ENCODE measurements at places on chromosomes 11 and 22.

DNA sequence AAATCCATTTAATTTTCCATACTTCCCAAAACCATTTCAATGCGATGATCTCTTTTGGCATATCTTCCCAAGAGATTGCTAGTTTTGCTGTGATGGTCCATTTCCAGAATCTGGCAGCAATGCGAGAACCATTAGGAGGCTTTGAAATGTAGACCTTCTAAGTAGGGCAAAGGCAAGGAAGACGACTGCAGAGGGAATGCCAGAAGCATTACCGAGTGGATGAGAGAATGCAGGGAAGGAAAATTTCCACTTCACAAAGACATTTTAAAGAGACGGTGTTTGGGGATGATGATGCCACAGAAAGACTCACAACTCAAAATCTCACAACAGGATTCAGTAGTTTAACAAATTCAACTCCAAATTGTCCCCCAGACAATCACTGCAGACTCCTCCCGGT, 471 bp upstream of the CEP126 start:
- DNase-seq = peak; percentile 42

- no peak for DNase-seq
These were observed 31.2 kb upstream of the RASL10A start for GRCh38 chr22:29346659-29347058.

GRCh38 chr22:38355275-38355674, 38.0 kb upstream of the CSNK1E start:
- DNase-seq = no peak

GRCh38 chr11:71282581-71283351, 30.4 kb upstream of the SHANK2 start:
- DNase-seq = no peak

DNA sequence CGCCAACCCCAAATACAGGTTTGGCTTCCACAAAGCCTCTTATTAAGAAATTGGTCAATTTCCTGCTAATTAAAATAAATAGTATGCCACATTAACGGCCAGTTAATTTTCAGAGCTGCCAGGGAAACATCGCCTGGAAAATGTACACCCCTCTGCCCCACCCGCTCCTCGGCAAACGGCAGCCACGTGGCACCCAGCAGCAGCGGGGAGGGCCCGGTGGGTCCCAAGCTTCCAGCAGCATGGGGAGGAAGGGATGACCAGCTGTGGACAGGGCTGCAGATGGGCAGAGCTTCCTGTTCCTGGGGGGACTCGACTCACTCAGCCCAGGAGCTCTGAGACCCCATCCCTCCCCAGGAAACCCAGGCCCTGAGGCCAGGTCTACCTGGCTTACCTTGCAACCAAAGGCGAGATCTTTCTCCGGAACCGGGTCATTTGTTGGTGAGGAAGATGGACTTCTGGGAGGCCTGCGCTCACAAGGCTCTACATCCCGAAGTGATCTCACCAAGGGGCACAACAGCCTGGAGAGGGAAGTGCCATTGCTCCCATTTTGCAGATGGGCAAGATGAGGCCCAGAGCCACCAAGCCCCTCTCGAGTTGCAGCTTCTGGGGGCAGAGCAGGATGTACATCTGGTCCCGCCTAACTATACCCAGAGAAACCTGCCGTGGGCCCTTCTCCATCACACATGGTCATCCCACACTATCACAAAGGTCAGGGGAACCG, 68.3 kb downstream of the IGLL1 start:
- no peak for DNase-seq

GRCh38 chr11:77287615-77288273, 13.7 kb downstream of the GDPD4 start:
- peak; percentile 97 for DNase-seq

- peak; percentile 66 for DNase-seq
These were observed 9.6 kb upstream of the MYH9 start for GRCh38 chr22:36397131-36398093.

- no peak for DNase-seq
These were observed 265.7 kb upstream of the CTSC start for GRCh38 chr11:88603091-88603867.

DNA sequence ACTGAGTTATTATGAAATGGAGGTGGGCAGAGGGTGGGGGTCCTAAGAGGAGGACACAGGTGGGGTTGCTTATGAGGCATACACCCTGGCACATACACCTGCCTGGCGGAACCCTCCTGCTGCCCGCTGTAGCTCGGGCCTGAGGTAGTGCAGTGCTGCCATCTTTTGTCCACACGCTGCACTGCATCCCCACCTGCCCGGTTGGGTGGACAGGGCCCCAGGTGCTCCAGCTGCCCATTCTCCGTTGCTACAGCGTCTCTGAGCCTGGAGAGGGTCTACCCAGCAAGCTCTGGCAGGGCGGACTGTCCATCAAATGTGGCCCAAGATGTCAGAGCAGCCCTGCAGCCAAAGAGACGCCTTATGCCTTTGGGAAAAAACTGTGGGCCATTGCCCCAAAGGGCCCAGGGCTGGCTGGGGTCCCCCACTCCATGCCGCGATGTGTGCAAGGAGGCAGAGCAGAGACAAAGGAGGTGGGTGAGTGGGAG, 131.2 kb downstream of the BUD13 start:
- DNase-seq = no peak

- DNase-seq = peak; percentile 65
These were observed 24.4 kb upstream of the PSMA1 start for GRCh38 chr11:14544611-14545010.

DNA sequence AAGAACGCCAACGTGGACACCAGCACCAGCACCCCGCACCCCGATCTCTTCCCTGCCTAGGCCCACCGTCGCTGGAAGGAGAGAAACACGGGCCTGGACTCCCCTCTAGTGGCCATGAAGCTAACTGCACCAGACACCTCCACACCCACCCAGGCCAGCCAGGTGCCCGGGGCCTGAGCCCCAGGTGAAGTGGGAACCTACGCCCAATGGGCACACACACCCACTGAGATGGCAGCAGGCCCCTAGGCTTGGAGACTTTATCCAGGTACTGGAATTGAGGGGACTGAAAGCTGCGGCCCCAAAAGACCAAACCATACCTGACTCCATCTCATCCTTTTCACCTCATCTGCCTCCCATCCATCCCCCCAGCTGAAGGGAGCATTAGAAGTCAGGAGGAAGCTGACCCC, 81.0 kb downstream of the BUD13 start:
- peak; percentile 13 for DNase-seq

DNA sequence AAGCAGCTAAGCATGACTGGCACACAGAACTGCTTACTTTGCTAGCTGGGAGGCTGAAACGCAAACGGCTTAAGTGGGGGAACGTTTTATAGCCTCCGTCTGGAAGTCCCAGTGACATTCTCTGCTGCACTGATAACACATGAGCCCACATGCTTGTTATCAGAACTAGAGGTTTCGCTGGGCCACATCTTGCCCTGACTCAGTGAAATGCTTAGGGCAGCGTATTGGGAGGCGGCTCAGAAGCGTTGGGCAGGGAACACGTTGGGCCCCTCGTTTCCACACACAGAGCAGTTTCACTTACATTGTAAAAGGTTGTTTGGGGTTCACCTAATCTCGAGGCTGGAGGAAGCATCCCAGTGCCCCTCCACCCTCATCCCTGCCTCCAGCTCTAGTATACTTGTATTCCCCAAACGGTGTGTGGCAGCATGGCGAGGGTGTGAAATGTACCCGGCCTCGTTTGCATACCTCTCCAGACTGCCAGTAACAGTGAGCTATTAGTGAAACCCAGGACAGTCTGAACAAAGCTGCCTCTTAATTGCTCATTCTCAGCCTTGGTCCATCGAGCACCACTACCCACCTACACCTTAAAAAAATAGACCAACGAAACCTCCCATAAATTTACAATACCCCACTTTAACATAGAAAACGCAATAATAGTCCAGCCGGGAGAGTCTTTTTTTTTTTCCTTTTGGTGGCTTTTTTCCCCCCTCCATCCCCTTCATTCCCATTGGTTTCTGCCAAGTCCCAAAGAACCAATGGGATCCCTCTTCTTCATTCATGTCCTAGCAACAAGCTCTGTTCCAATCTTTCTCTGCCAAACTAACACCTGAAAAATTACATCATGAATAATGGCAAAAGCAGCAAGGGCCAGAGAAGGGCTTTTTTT, 218.8 kb upstream of the SORL1-AS1 start:
- no peak for DNase-seq

GRCh38 chr11:131190446-131190845, 180.0 kb upstream of the NTM start:
- DNase-seq = no peak

Measured in HCEC 1CT (cell line).